ENCODE measurements at places on chromosomes 5 and 9.
A peak's percentile ranks its signal among the peaks of the same experiment; 100 is the strongest.

DNA sequence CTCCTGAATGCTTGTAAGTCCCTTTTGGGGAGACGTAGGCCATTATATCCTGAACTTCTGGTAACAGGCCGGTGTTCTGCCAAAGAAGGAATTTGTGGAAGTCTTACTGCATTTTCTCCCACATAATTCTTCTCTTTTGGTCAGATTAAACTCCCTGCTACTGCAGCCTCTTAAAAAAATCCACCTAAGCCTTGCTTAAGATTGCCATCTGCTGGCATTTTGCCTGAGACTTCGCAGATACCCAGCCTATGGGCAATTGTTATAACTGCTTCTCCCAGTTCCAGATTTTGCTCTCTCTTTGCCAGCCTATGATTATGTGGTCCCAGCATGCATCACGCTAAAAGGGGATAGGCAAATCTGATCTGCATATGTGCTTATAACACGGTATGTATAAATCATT, 391.6 kb upstream of the CHD1 start:
- no peak for DNase-seq

DNA sequence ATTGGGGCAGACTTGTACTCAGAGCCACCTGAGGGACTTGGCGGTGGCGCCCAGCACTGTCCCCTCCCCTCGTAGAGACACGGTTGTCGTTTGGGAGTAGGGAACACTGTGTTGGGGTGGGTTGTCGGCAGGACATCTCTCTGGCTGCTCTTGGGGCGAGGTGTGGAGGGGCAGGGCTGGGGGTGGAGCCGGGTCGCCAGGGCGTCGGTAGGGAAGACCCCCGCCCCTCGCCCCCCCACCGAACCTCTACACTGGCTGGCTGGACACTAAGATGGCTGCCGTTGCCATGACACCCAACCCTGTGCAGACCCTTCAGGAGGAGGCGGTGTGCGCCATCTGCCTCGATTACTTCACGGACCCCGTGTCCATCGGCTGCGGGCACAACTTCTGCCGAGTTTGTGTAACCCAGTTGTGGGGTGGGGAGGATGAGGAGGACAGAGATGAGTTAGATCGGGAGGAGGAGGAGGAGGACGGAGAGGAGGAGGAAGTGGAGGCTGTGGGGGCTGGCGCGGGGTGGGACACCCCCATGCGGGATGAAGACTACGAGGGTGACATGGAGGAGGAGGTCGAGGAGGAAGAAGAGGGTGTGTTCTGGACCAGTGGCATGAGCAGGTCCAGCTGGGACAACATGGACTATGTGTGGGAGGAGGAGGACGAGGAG, 778 bp downstream of the TRIM41 start:
- peak; percentile 23 for DNase-seq

- DNase-seq: no peak
These were observed 62.9 kb downstream of the GCNT1 start for GRCh38 chr9:76521906-76522305.

DNA sequence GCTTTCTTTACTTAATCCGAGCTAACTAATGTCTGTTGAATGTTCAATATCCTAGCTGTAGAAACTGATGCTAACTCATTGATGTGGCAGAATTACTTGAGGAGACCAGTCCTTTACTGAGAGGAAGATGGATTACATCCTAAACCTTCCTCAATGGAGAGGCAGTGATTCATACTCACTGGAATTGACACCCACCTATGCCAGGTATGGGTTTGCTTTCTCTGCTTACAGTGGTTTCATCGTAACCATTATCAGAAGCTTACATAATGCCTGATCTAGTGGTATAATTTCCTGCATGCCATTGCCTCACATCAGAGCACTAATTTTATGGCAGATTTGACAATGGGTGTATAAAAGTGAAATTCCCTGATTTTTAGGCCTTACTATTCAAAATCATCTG, 384.7 kb downstream of the ANXA1 start:
- no peak for DNase-seq

- DNase-seq: no peak
These were observed 1.2 kb downstream of the UHRF2 start for GRCh38 chr9:6414247-6414641.

- no peak for DNase-seq
These were observed 94.5 kb upstream of the PPP1R2B start for GRCh38 chr5:156755421-156756087.

DNA sequence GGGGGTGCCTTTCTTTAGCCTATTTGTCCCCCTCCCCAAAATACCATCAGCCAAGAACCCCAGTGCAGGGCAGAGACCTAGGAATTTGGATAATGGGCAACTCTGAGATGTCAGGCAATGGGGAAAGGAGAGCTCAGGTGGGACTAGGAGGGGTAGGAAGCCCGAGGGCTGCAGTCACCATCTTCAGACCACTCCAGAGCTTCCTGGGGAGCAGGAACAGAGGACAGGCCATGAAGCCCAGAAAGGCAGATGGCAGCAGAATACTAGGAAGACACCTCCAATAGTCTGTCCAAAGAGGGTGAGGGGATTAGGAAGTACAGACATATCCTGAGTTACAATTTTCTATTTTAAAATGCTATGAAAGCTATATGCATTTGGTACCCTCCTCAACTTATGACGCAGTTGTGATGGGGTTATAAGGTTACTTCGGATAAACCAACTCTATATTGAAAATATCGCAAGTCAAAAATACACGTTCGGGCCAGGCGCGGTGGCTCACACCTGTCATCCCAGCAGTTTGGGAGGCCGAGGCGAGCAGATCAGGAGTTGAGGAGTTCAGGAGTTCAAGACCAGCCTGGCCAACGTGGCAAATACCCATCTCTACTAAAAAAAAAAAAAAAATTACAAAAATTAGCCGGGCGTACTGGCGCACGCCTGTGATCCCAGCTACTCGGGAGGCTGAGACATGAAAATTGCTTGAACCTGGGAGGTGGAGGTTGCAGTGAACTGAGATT, 34.6 kb upstream of the IL17B start:
- no peak for DNase-seq

DNA sequence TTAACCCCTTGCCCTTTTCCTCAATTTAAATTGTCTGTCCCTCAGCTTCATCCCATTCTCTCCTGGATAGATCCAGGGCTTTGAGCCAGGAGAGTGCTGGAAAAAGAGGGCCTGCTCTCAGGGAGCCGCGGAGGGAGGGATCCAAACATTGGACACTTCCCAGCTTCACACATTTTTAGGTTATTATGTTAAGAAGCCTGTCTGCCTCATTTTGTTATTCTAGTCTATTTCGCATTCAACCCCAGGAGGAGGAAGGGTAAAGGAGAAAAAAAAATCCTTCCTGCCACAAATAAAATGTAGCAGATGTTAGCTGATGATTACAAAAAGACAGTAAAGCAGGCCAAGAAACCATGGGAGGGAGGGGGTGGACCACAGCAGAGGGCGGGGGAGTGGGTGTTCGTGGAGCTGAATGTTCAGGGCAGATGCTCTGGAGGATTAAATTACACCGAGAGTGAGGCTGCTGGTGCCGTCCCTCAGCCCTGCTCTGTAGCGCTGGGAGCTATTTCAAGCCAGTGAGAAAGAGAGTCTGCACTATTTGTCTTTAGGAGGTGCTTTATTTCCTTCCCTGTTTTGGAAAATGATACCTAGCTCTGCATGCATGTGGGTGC, 60.6 kb upstream of the ZFR start:
- no peak for DNase-seq

- DNase-seq: no peak
These were observed 134.2 kb downstream of the FBXO4 start for GRCh38 chr5:42059291-42059690.

DNA sequence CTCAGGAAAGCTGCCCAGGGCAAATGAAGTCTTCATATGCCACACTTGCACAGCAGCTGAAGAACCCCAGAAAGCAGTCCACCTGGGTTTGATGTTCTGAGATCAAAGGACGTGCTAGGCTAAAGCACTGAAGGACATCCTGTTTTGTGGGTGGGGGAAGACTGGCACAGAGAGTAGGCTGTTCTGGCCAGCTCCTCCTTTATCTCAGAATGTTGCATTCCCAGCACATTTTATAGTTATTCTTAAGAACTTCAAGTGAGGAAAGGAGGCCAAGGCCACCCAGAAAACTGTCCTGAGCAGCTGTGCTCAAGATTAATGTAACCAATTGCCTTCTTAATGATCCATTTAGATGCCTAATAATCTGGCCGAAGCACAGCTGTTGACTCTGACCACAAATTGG, 10.9 kb downstream of the SHOC1 start:
- DNase-seq: no peak

DNA sequence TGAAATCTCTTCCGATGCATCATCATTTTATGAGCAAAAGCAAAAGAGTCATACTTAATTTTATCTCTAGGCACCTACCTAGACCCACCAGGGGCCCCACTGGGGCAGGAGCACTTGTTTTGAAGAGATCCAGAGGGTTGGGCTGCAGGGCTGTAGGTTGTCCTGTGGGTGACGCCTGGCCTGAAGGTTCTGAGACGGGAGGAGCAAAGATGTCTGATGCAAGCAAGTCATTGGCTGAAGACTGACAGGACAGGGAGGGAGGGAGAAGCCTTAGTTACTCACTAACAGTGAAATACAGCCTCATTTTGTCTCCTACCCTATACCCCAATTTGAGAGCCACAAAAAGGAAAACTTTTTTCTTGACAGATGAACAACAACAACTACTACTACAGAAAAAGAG, 17.1 kb upstream of the C9 start:
- no peak for DNase-seq

- no peak for DNase-seq
These were observed 97.6 kb upstream of the GRHPR start for GRCh38 chr9:37324691-37325490.

DNA sequence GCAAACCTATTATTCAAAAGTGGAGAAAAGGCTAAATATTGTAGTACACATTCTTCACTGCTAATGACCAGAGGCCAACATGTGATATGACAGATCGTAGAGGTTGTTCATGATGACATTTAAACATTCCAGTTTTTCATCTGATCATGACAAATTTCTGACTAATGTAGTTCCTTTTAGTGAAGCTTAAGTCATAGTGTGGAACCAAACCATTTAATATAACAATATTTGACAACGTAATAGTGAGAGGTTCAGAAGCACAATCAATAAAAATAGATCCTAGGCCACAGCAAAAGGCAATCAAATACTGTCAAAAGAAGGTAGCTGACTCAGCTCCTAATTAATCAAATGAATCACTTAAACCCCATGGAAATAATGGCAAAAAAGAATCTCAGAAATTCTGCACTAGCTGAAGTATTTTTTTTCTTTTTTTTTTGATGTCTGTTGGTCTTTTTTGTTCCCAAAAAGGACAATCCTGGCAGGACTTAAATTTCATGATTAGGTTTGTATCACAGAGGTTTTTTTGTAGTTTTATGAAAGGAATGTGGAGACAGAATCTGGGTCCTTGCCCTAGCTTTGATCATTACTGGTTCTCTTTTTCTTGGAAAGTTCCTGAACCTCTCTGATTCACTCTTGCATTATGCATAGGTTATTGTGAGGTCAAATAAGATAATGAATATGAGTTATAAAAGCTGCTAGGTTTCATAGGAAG, 795.0 kb downstream of the DTWD2 start:
- DNase-seq: no peak

DNA sequence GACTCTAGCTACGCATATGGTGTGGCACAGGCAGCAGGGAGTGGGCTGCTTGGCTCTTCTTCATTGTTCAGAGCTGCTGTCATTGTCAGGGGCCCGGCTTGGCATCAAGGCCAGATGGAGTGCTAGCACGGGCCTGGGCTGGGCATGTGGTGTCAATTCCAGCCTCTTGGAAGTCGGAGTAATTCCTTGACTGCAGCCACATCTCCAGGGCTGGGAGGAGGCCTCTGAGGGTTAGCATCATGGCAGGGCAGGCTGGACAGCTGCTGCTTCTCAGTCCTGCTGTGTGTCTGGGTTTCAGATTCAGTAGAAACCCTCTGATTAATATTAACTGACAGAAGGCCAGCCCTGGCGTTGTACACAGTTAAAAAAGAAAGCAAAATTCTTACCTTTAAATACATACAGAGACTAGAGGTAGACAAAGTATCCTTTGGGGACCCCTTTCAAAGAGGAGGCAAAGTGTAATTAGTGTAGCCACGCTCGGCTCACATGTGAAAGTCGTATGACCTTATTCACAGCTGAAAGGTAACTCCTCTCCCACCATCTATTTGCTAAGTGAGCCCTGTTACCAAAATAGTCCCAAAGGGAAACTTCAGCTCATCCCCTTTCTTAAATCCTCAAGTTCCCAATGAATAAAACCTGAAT, 126.4 kb downstream of the DOCK2 start:
- DNase-seq: no peak

- no peak for DNase-seq
These were observed 26.0 kb upstream of the SVEP1 start for GRCh38 chr9:110605565-110605964.

DNA sequence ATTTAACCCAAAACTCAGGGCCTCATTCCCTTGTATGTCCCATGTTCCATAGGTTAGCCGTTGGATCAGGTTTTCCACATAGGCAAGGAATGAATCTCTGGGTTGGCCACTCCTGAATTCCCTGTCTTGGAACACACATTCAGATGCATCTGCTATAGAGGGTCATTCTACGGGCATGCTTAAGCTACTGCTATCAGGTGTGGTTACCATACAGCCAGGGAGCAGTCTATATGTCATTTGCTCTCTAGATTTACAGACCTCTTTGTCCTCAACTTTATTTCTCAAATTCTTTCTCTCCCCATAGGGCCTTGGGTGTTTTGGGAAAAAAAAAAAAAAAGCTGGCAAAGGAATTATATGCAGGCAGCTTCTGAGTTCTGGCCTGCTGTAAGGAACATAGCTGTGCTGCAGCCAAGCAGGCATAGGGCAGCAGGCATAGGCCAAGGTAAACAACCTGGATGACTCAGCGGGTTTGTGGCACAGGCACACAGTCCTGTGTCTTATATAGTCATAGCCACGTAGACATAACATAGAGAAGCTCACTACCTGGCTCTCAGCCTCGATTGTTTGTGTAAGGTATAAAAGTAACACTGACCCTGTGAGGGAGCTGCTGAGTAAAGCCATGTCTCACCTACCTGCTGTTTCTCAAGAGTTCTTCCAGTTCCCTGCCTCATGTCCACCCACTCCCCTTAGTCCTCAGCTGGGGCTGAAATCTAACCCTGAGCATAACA, 141.5 kb downstream of the OSTF1 start:
- no peak for DNase-seq

GRCh38 chr5:170861667-170861916, 226 bp upstream of the RANBP17 start:
- DNase-seq: no peak

- no peak for DNase-seq
These were observed 17.4 kb downstream of the ZBTB43 start for GRCh38 chr9:126822278-126822677.

DNA sequence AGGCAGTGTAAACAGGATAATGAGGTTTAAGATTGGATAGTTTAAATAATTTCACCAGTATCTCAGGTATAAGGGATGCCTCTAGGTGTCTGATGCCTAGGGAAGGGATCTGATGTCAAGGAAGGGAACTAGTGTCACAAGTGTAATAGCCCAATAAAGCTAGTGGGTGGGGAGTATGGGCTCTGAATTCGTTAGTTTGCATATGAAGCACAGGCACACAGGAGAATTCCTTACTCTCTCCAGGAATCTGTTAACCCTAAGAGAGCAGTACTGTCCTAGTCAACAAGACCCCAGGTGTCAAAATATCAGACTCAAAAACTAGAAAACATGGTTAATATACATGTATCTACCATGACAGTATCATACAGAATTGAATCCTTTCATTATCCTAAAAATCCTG, 352.5 kb upstream of the CYLC2 start:
- DNase-seq: no peak
